ENCODE measurements at places on chromosomes 16 and 17. TPM values are rescaled to one million over a fixed set of nuclear protein-coding genes. Genes with fewer than 3 reads are reported as not detected.

ZACN gene
- polyA plus RNA-seq: not detected

GLTPD2 gene
- polyA plus RNA-seq: not detected

TOX3 gene
- not detected for polyA plus RNA-seq

DNA sequence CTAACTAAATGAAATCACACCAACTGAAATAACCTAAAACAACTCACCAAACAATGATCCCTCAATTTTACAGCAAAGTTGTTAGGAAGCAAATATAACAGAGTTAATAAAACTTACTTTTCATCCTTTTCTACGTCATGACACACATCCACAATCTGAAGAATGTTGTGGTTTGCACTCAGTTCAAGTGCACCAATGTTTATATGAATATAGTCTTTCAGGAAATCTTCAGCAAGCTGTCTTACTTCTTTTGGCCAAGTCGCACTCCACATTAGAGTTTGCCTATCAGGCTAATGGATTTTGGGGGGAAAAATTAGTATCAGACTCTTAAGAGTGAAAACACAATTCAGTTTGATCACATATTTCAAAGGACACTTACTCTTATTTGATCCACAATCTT is 3.3 kb downstream of the DDX5 start:
- no peak overlapping the region for H3K4me3 ChIP-seq
- no peaks in the 10 kb centered on the region for H3K27me3 ChIP-seq
- peaks cover 50% of the 10 kb centered on the region for H3K36me3 ChIP-seq

- H3K4me3 ChIP-seq: no peak overlapping the region
- H3K27ac ChIP-seq: no peak overlapping the region
- no peaks in the 10 kb centered on the region for H3K27me3 ChIP-seq
- peaks cover 5% of the 10 kb centered on the region for H3K36me3 ChIP-seq
- DNase-seq: no peak
- H3K4me1 ChIP-seq: no peaks in the 10 kb centered on the region
Observed at GRCh38 chr16:68915589-68915988, 72.3 kb downstream of the TANGO6 start.

GRCh38 chr17:8226536-8227237 is 16.3 kb upstream of the AURKB start:
- H3K27ac ChIP-seq: peak overlapping the region; percentile 18
- DNase-seq: peak; percentile 91
- H3K4me1 ChIP-seq: peaks cover 9% of the 10 kb centered on the region

- H3K27me3 ChIP-seq: peaks cover 2% of the 10 kb centered on the region
- no peak overlapping the region for H3K4me3 ChIP-seq
- H3K27ac ChIP-seq: no peak overlapping the region
- no peaks in the 10 kb centered on the region for H3K36me3 ChIP-seq
- peaks cover 3% of the 10 kb centered on the region for H3K4me1 ChIP-seq
Observed at GRCh38 chr16:4897328-4897727, 39.6 kb downstream of the PPL start.

Measured in IMR-90 (cell line).